Kidney glomerular epithelial cell (primary cell): ENCODE measurements at places on chromosomes 11 and 22.

- no peak for DNase-seq
Observed at GRCh38 chr11:103471546-103471945, 362.3 kb downstream of the DYNC2H1 start.

DNA sequence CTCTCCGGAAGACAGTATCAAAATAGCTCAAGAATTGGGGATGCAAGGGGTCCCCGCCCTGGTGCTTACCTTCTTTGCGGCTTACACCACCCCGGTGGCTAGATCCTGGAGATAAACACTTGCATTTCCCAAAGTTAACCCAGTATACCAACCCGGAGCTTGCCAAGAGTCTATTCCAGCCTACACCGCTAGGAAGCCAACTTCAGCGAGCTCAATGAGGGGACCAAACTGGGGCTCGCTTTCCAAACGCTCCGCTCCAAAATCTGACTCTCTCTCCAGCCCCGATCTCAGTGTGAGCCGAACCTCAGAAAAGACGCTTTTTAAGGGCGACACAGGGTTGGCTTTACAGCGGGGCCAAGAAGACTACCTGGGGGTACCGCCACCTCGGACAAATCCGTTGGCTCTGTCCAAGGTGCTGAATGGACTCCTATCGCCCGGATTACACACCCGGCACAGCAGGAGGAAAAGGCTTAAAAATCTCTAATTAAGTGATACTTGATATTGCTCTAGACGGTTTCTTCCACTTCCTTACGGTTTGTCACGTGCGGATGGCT lies 20.1 kb upstream of the BDNF start:
- DNase-seq: peak; percentile 50

DNA sequence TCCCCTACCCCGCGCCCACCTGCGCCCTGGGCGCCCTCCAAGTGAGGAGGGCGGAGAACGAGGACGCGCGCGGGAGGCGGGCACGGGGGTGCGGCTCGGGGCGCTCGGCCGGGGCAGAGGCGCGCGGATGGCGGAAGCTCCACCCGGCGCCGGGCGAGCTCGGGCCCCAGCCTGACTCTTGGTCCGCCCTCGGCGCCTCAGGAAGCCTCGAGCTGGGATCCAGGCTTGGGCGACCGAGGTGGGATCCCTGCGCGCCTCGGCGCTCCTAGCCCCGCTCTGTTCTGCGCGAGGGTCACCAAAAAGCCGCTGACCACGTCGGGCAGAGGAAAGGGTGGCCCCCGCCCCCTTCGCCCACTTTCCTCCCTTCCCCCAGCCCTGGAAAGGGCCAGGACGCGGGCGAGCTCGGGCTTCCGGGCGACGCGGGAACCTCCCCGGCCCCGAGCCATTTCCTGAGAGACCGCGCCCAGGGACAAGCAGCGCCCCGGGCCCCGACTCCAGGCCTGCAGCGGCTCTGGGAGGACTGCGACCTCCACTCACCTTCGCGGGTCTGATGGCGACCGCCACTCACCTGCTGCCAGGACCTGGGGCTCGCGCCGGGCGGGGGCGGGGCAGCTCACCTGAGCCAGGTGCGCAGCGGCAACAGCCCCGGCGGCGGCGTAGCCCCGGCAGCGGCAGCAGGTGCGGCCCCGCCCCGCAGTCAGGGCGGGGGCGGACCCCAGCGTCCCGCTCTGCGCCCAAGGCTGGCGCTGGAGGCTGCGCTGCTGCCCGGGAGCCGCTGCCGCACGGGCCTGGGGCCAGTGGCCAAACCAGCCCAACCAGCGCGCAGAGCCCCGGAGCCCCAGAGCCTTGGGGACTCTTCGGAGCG lies 2.2 kb upstream of the SIGIRR start:
- DNase-seq: no peak

DNA sequence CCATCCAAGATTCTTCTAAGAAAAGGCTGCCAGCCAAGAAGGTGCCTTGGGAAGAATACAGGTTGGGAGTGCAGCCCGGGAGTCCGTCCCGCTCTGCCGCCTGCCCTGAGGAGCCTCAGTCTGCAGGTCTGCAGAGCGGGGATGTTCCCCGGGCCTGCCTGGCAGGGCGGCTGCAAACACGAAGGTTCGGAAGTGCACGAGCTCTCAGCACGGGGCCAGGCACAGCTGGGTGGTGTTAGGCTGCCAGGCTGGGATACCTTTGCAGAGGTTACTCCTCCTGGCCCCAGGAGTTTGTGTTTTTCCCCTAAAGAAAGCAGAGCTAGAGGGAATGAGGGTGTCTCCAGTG lies 9.4 kb upstream of the PRR5 start:
- DNase-seq: no peak

DNA sequence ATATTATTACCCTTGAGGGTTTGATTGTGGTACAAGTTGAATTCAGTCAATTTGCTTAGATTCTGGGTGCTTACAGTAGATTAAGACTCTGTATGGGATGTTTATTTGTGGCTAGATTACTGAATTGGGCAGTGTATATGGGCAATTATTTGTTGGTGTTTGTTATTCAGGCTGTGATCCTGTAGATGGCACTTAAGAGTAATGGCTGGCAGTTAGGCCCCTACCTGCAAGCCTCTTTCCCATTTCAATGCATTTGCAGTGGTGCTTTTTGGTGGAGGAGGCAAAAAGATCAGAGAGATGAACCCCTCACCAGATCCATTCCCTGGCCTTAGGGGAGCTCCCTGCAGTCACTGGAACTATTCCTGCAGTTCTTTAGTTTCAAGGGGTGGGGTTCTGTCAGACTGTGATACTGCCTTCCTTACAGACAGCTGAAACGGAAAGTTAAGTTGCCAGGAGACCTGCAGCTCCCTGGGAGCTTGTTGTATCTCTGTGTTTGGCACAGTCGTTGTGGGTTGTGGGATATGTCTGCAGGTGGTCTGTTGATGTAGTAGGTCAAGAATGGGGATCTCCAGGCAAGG lies 199.5 kb downstream of the AASDHPPT start:
- DNase-seq: no peak

DNA sequence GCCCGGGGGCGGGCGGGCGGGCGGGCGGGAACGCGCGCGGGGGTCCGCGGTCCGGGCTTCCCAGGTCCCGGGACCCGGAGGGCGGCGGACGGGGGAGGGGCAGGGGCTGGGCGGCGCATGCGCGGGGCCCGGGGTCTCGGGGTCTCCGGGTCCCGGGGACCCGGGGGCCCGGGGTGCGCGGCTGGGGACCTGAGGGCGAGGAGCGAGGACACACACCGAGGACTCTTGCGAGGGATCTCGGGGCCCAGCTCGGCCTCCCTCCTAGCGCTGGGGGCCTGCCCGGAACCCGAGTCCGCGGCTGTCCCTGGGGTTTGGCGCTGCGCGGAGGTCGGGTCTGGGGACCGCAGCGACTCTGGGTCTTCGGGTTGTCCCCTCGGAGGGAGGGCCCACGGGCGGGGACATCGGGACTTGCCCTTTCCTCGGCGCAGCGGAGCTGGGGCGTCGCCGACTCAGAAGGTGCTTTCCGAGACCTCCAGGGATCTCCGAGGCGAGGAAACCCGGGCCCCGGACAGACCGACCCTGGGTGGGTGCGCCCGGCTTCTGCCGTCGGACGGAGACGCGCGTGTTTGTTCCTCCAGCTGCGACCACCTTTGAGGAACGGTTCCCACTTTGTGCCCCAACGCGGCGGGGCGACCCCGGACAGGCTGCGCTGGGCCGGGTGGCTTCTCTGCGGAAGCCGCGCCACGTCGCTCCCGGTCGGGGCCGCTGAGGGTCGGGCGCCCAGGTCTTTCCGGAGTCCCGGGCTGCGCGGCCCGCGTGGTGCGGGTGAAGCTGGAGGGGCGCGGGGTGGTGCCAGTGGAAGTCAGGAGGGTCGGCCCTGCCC lies 540 bp downstream of the PPARA start:
- no peak for DNase-seq

GRCh38 chr22:30566125-30566524 lies 8.3 kb downstream of the GAL3ST1 start:
- no peak for DNase-seq

DNA sequence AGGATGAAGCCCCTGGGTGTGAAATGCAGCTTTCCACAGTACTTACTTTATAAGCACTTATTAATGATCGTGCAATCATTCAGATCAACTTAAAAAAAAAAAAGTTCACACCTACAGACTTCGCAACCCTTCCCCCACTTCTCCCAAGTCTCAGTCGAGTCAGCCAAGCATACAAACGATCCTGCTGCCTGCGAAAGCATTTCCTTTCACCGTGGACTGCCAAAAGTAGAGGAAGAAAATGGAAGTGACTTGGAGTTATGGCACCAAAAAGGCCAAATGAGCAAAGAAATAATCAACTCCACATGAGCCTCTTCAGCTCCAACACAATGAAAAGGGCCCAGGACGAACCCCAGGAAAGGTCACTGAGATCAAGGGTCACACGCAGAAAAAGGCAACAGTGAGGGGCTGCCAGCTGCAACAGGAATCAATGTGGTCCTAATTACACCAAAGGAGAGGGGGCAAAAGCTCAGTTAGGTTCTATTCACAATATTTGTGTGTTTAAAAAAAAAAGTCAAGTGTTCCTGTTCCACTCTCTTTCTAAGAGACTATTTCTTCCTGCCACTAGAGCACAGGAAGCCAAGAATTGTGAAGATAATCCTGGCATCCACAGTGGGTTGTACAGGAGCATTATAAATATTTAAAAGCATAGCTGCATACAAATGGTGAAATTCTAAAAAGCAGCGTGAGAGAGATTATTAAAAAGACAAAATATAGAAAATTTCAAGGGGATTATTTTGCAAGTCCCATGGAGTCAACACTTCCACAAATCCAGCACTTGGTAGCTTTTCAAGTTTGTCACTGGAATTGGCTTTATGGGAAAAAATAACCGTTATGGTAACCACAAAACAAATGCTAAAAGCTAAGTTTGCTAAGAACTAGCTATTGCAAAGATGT lies 28.4 kb downstream of the CDON start:
- no peak for DNase-seq

GRCh38 chr11:129457321-129457720 lies 81.7 kb downstream of the BARX2 start:
- no peak for DNase-seq

- peak; percentile 83 for DNase-seq
Observed at GRCh38 chr22:22684580-22685561, 40.5 kb downstream of the GGTLC2 start.

GRCh38 chr11:10622957-10623791 lies 54.7 kb upstream of the LYVE1 start:
- no peak for DNase-seq

GRCh38 chr11:114075891-114076441 lies 16.5 kb downstream of the ZBTB16 start:
- DNase-seq: peak; percentile 20

DNA sequence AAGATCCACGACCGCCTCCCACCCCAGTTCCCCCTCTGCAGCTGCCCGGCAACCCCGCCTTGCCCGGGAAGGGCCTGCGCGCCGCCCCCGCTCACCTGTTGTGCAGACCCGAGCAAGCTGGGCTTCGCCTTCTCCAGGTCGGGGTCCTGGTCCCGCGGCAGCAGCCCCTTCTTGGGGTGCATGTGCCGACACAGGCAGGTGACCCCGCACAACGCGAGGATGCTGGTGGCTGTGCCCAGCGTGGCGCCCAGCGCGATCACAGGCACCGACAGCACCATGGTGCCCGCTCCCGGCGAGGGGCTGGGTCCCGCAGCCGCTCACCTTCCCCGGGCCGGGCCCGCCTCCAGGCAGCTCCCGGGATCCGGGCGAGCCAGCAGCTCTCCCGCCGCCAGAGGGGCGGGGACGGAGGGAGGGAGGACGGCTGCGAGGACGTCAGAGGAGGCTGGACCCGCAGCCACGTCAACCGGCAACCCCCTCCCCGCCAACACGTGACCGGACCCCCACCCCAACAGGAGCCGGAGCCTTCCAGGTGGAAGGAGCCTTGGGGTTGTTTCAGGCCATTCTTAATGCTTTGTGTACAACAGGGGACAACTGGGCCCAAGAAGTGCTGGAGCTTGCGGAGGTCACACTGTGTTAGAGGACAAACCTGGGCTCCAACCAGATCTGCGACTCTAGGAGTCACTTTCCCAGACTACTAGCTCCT lies at the start of gene SYT13:
Gene SYT13 (minus strand): TSS at position 412 of the 703 bp plus-strand sequence. CDS start 134 bp downstream, at position 278.
- no peak for DNase-seq

GRCh38 chr11:28598531-28598930 lies 490.3 kb downstream of the METTL15 start:
- DNase-seq: no peak

DNA sequence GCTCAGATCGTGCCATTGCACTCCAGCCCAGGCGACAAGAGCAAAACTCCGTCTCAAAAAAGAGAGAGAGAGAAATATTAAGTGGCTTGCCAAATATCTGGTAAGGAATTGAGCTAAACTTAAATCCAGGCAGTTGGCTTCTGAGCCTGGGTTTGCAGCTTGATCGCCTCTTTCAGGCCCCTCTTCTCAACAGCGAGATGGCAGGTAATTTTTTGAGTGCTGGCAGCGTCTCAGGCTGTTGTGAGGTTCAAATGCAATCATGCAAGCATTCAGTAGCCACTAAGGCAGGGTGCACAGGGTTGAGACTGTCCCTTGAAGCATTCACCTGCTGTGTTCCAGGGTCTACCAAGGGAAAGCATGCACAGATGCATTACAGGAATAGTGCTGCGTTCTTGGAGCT lies 670 bp upstream of the CTSF start:
- DNase-seq: no peak

- peak; percentile 86 for DNase-seq
Observed at GRCh38 chr11:65890324-65891218, at the start of gene CCDC85B. Gene CCDC85B, plus strand, starts transcription at chr11:65890673. Its CDS starts 111 bp downstream, at chr11:65890784.

- no peak for DNase-seq
Observed at GRCh38 chr22:23245799-23246136, 65.5 kb downstream of the BCR start.
